ENCODE measurements at places on chromosomes 5 and 9. TPM values are rescaled to one million over a fixed set of nuclear protein-coding genes. Genes with fewer than 3 reads are reported as not detected.

Gene GAS1
- total RNA-seq = 0.59 TPM

Gene AHRR
- 0.63 TPM for total RNA-seq

DNA sequence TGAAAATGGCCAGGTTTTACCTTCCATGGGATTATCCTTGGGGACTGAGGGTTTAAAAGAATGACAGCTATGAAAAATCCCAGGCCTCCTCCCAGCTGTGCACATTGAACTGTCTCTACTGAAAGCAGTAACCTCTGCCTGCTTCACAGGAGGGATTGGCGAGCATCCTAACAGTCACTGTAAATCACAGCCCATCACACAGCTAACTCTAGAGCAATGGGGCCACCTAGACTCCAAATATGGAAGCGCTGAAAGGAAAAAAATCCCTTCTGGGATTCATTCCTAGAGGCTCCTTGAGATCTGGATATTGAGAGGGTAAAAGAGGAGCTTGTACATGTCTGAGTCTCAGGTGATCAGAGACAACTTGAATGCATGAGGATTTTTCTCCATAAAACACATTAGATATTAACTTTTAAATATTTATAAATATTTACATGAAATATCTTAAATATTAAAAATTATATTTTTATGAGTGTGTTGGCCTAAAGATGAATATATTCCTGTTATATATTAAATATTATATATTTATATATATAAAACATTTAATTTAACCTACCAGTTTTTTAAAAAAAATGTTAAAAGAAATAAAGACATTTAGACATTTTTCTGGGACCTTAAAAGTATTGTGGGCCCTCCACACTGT, 133.8 kb upstream of the SLC24A2 start:
- DNase-seq = no peak

DNA sequence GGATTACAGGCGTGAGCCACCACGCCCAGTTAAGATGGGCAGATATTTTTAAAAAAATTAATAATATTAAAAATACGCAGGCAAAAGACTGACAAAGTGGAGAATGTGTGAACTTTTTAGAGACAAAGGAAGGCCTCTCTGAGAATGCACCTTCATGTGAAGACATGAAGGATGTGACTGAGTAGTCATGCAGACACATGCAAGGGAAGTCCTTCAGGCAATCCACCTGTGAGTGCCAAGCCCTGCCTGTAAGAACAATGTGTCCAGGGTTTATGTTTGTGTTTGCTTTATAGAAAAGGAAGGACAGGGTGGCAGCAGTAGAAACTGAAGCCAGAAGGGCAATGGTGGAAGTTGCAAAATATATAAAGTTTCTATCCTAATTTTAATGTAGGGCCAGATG, 169.2 kb downstream of the EDIL3 start:
- DNase-seq = no peak

GRCh38 chr5:376799-377325, 55.3 kb downstream of the AHRR start:
- DNase-seq = no peak

DNA sequence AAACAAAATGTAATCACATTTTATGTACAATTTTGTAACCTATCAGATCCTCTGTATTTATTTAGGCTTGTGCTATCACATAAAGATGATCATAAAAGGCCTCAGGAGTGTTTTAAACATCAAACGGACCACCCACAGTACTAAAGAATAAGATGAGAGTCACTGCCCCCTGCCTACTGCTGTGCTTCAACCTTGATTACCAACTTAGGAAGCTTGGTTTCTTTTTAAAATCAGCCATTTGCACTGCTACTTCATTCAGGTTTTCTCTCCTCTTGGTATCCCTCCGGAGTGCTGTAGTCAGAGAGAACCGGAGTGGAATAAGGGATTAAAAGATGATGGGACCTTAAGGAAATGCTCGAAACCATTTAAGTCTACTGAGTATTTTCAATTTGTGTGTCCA, 6.9 kb downstream of the C7 start:
- DNase-seq = no peak
